ENCODE measurements at places on chromosomes 16 and 17.
A peak's percentile ranks its signal among the peaks of the same experiment; 100 is the strongest.

DNA sequence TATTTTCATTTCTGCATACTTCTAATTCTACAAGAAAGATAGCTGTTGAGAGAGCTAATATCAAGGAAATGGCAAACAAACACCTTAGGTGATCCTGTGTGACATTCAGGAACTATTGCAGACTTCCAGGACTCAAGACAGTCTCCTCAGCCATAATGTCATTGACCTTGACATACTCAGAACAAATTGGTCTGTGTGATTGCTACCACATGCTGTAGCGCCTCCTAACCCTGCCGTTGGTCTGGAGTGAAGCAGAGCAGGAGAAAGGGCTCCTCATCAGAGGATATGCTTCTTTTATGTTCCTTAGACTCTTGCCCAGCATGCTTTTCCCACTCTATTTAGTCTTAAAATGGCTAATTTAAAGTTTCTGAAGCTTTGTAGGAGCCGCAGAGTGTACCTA lies 194.2 kb upstream of the TBX2 start:
- no peak for DNase-seq

- DNase-seq, result peak; percentile 29
Measured at GRCh38 chr17:16915752-16916556, 56.0 kb downstream of the TNFRSF13B start.

GRCh38 chr17:33124871-33125551 lies 133.4 kb downstream of the SPACA3 start:
- DNase-seq, result no peak

GRCh38 chr16:58393138-58393504 lies 850 bp downstream of the GINS3 start:
- no peak for DNase-seq

GRCh38 chr17:47941246-47942095 lies at the start of gene PNPO:
PNPO (plus strand) TSS chr17:47941571; CDS start chr17:47941676, 105 bp downstream.
- DNase-seq, result peak; percentile 96

DNA sequence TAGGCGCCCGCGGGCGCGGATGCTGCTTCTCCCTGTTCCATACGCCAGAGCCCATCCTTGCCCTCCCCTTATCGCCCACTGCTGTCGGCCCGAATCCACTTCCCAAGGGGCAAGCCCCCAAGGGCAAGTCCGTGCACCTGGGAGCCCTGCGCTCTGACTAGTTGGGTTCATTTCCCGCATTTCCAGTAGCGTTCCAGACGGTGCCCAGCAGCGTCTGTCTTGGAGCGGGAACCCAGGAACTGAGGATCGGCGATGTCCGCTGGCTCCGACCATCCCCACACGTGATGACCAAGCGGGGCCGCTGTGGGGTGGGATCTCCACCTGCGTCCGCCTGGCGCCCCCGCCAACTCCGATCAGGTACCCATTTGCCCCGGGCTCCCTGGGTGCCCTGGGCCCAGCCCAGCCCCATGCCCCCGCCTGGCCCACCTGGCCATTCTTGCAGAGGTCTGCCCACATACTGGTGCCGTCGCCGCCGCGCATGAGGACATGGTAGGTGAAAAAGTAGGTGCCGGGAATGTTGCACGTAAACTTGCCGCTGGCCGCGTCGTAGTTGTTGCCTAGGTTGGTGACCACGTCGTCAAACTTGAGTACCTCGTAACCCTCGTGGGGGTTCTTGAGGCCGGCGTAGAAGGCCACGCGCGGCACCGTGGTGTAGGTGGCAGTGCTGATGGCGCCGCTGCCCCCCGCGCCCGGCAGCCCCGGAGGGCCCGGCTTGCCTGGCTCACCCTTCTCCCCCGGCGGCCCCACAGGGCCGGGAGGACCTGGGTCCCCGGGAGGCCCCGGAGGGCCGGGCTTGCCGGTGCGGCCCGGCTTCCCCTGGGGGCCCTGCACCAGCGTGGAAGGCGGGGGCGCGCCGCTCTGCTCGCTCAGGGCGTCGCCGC lies 837 bp downstream of the C1QL1 start:
- no peak for DNase-seq

DNA sequence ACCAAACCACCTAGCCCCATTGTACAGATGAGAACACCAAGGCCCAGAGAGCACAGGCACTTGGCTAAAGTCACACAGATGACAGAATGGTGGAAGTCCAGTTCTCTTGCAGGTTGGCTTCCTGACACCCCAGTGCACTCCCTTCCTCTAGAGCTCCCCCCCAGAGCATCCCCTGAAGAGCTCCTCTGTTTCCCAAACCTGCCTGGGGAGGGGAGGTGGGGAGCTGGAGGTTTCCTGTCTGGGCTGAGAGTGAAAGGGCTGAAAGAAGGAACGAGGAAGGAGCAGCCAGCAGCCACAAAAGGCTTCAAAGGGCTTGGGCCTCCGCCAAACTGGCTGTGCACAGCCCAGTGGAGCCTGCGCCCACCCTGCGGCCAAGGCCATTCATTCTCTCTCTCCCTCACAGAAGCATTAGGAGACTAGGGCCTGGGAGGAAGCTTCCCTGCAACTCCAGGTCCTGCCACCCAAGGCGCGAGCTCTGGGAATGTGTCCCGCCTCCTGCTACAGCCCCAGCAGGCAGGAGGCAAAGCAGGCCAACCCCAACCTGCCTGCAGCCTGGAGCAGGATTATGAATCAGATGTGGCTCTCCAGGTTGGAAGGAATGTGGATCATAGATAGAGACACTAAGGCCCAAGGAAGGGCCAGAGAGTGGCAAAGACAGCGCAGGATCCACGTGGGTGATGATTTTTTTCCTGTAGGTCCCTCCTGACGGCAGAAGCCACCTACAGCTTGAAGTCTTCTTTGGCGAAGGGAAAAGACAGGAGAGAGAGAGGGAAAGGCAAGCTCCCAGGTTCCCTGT lies 913 bp downstream of the SLC13A5 start:
- DNase-seq, result no peak

DNA sequence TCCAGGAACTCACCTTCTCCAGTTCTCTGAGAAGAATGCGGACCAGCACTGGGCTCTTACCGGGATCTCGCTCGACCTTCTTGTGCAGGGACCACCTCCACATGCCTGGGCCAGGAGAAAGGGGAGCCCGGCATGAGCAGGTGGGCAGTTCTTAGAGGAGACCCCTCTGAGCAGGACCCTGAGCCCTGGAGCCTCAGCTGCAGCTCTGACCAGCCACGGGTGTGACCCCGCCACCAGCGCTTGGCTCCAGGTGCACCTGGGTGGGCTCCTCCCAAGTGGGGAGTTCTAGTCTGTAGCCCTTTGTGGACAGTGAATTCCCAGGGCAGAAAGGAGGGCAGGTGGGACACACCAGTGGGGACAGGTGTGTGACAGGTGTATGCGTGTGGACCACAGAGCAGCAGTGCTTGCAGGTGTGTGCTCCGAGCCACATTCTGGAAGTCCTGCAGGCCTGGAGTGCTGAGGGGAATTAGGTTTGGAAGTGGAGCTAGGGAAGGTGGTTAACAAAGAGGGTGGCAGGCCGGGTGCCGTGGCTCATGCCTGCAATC lies 28.9 kb downstream of the PIK3R6 start:
- DNase-seq, result no peak

DNA sequence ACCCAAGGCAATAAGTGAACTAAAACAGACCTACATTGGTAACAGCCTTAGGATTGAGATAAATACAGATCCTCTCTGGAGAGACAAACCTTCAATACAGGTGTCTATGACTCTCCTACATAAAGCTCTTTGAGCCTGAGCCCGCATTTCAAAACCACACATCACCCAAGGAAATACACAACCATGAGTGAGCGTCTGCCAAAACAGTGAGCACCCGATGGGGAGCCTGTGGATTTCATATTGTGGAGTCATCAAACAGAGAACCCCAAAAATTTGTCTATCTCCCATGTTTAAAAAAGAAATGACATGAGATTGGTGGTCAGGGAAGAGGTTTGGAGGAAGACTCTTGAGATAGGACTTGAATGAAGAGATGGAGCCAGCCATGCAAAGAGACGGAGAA lies 102.2 kb upstream of the LHX1 start:
- no peak for DNase-seq

GRCh38 chr16:28845761-28846079 lies 428 bp downstream of the TUFM start:
- no peak for DNase-seq

DNA sequence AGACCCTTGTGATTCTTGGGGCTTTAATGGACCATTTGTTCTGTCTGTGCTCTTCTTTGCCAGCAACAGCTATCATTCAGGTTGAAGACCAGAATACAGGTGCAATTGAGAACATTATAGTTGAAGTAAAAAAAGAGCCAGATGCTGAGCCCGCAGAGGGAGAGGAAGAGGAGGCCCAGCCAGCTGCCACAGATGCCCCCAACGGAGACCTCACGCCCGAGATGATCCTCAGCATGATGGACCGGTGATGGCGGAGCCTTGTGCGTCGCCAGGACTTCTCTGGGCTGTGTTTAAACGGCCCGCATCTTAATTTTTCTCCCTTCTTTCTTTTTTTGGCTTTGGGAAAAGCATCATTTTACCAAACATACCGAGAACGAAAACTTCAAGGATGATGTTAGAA lies 7.3 kb upstream of the CARMIL2 start:
- no peak for DNase-seq

DNA sequence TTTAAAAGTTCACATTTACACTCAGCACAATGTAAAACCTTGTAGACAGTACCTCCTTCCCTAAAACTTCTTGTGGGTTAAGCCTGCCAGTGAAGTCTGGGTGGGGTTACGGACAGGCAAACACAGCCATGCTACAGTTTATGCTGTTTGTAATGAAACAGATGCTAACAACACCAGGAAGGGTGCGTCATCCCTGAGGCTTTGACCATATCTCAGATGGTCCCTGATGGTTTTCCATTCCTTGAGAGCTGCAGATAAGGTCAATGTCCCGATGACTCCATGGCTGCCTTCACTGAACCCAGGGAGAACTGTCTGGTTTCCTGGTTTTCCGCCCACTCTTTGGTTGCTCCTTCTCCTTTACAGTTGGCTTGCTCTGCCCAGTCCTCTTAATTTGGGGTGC lies 29.1 kb downstream of the GAS7 start:
- DNase-seq, result no peak

- DNase-seq, result no peak
Measured at GRCh38 chr17:79000396-79001189, 9.0 kb downstream of the CANT1 start.

- DNase-seq, result no peak
Measured at GRCh38 chr17:48586355-48587258, 3.4 kb downstream of the HOXB3 start.

- DNase-seq, result no peak
Measured at GRCh38 chr16:85625053-85625452, 11.9 kb downstream of the GSE1 start.

DNA sequence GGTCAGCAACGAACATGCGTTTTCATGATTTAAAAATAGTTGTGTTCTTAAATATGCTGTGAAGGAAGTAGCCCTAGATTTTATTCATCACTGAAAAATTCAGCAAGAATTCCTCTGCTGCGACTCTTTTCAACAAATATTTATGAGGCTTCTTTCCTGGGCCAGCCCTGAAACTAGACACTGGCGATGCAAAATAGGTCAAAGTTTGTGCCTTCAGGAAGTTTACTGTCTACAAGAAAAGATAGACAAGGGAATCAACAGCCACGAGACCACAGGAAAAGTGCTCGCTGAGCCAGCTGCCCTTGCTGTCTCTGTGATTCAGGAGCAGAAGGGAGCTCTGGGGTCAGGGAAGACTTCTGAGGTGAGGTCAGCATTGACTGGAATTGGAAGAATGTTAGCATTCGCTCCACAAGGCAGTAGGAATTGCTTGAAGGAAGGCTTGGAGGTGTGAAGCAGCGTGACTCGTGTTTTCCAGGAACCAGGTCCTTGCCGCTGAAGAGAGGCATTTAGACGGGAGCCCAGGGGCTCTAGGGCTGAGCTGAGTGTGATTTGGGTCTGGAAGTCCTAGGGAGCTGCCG lies 1.9 kb upstream of the RPL26 start:
- DNase-seq, result no peak

DNA sequence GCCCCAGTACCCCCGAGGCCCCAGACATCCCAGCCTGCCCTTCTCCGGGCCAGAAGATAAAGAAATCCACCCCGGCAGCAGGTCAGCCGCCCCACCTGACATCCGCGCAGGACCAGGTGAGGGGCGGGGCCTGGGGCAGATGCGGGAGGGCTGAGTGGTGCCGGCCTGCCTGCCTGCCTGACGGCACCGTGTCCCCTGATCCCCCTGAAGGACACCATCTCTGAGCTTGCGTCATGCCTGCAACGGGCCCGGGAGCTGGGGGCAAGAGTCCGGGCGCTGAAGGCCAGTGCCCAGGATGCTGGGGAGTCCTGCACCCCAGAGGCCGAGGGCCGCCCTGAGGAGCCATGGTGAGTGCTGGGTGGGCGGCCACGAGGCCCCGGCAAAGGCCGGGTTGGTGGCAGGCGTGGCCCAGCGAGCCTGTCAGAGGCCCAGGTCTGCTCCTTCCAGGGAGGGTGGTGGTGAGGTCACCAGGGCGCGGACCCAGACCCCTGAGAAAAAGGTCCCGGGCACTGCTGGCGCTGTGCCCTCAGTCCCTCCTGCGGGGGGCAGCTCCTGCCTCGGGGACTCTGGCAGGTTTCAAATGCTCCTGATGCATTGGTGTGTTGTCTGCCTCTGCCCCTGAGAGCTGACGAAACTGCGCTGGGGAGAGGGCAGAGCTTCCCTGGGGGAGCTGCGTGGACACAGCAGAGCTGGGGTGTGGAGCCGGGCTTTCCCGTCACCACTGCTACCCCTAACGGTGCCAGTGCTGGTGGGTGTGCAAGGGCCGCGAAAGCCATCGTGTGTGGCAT lies 1.2 kb downstream of the CDT1 start:
- DNase-seq, result no peak

DNA sequence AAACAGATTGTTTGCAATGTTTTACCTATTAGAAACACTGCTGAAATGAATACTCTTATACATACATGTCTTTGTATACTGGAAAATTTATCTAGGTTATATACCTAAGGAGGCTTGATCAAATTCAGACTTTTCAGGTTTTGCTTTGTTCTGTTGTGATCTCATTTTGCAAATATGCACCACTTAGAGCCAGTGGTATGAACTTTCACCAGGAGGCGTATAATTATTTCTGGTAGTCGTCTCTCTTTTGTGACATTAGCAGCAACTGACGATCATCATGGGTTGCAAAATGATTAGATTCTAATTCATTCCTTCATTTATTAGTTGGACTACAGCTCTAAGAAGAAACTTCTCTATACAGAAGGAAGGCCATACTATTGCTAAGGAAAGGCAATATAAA lies 26.9 kb downstream of the AP1G1 start:
- DNase-seq, result no peak

GRCh38 chr16:54073356-54073755 lies 213.2 kb downstream of the IRX3 start:
- DNase-seq, result no peak

- DNase-seq, result no peak
Measured at GRCh38 chr16:769934-770333, 9.4 kb downstream of the MSLN start.

Measured in renal cortex interstitium (tissue), 15 donors.